Heart left ventricle (tissue), 16 donors: ENCODE measurements at places on chromosomes 11 and 22.

DNA sequence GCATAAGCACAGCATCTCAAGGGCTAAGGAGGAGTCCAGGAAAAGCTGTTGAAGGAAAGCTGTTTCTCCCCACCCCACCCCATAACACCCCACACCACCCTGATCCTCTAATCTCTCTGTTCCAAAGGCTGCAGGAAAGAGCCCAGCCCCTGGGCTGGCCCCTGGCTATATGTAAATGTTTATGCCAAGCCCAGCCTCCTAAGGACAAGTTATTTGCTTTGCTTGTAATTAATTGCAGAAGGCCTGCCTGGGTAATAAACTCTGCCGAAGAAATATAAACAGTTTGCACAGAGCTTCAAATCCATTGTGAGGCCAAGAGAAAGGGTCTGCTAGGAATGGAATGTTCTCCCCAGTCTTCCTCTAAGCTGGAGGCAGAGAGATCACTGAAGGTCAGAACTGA is 21.2 kb downstream of the ARRB1 start:
- DNase-seq, result no peak

DNA sequence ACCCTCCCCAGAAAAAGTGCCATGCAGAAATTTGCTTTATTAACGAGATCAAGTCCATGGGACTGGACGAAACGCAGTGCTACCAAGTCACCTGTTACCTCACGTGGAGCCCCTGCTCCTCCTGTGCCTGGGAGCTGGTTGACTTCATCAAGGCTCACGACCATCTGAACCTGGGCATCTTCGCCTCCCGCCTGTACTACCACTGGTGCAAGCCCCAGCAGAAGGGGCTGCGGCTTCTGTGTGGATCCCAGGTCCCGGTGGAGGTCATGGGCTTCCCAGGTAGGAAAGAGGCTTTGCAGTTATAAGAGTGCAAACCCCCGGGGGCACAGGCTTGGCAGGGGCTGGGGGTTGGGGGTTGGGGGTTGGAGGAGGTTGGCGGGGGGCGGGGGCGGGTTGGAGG is 4.2 kb downstream of the APOBEC3H start:
- DNase-seq, result no peak

GRCh38 chr11:70183032-70183431 is 20.1 kb upstream of the FADD start:
- DNase-seq, result no peak

DNA sequence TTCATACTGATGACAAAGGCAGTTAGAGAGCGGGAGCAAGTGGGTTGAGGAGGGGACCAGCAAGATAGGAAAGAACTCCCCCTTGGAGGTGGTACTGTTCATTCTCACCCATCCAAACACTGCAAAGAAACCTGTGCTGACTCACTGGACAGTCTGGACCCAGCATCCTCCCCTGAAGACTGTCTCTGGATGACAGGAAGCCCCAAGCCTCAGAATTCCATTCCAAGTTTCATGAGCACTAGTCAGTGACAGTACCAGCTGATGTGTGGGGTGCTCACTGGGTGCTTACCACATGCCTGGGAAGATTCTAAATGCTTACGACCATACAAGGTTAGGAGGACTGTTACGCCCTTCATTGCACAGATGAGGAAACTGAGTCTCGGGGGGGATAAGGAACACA is 160.9 kb downstream of the IGLL1 start:
- DNase-seq, result no peak

GRCh38 chr11:118547132-118547531 is 16.1 kb downstream of the TMEM25 start:
- no peak for DNase-seq

- DNase-seq, result no peak
These were observed 1.8 kb upstream of the CYP2D6 start for GRCh38 chr22:42132457-42132856.

GRCh38 chr11:126140926-126141280 is 70.5 kb downstream of the RPUSD4 start:
- DNase-seq, result peak; percentile 73

- DNase-seq, result no peak
These were observed 99.2 kb downstream of the PTPRJ start for GRCh38 chr11:48079596-48079995.

DNA sequence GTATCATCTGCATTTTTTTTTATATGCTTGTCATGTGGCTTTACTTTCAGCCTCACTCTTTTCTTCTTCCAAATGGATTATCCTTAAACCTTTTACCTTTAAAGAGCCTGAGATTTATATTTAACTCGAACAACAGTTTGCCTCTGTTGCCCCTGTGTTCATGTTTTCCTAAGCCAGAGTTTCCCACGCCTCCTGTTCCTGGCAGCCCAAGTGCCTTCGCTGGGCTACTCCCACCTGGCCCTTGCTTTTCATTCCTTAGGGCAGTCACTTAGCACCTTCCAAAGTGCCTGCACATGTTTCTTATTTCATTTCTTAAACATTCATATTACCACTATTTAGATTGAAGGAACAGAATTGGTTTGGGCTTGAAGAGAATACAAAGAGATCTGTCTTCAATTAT is 13.3 kb downstream of the TBRG1 start:
- no peak for DNase-seq

- peak; percentile 34 for DNase-seq
These were observed 29.6 kb downstream of the DHCR7 start for GRCh38 chr11:71418643-71419042.

GRCh38 chr11:78384231-78384630 is 33.4 kb downstream of the GAB2 start:
- no peak for DNase-seq

GRCh38 chr22:50293441-50294318 is 13.8 kb downstream of the PLXNB2 start:
- peak; percentile 89 for DNase-seq

DNA sequence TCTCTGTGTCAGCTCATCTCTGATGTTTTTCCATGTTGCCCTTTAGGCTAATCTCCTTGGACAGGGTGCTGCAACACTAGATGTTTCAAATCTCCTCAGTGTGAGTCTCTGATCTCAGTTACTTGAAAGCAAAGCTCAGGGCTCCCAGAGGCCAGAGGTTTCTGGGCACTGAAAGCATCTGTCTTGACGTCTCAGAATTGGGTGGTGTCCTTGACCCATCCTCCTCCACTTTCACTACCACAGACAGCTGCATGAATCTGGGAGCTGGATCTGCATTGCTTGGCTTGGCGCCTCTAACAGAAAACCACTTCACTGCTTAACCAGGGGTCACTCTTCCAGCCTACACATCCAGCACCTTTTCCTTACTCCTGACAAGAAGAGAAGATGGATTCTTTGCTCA is 399.4 kb downstream of the NXPE2 start:
- DNase-seq, result no peak

DNA sequence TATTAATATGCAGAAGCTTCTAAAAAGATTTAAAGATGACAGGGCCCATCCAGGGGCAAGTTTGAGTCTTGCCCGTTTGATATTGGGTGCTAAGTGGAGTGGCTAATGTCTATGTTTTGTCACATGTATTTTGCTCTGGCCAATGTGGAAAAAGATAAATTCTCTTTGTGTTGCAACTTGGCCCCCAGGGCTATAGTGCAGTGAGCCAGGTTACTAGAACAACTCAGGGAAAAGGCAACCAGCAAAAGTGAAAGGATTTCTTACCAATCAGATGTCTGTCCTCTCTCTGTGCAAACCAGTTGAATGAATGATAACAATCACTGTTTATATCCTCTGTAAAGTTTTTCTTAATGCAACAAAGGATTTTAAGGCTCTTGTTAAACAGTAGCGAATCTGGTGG is 4.6 kb upstream of the CLNS1A start:
- DNase-seq, result no peak

DNA sequence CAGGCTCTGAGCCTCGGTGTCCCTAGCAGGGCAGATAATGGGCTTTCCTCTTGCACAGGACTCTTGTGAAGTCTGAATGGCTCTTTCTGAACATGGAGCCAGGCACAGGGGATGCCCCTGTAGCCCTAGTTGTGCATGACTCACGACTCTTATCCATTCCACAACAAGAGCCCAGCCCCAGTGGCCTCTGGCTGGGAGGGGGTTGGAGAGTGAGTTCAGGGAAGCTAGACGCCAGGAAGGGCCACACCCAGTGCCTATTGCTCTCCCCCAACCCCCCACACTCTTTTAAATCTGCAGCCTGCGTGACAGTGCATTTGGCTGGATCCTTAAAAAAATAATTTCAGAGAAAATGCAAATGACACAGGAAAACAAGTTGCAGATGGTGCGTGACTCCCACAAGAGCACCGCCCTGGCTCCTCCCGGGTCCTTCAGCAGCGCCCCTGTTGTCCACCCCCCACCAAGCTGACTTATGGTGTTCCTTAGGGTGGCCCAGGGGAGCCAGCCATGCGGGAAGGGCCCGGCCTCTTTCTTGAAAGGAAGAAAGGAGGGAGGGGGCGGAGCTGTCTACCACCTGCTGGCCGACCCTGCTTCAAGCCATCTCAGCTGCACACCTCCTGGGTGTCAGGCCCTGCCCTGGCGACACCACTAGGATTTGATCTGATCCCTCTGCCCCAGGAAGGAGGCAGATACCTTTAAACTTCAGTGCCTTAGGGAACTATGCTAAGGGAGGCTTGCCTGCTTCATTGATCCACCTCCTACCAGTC is 74.7 kb downstream of the MN1 start:
- peak; percentile 83 for DNase-seq

- DNase-seq, result no peak
These were observed 51.9 kb upstream of the WT1 start for GRCh38 chr11:32487270-32487669.

DNA sequence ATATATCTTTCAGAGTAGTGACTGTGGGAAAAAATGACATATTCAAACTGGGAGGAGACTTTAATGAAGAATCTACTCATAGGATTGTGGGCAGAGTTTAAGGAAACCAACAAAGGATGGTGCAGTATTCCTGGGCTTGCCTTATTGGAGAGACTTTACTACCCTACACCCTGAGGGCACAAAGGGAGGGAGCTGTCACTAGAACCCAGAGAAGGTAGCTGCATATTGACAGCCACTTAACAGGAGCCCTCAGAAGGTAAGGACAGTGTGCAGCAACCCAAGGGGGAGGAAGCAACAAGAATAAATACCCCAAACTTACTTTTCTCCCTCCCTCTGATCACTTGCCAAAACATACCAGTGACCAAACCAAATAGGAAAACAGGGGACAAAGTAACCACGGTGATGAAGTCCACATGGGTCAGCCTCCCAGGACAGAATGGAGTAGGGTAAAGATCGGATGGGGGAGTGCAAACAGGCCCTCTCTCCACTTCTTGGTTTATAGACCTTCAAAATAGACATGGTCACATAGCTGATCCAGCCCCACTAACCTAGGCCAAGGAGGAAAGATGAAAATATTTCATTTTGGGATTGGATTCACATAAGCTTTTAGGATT is 121.8 kb upstream of the SESN3 start:
- no peak for DNase-seq

DNA sequence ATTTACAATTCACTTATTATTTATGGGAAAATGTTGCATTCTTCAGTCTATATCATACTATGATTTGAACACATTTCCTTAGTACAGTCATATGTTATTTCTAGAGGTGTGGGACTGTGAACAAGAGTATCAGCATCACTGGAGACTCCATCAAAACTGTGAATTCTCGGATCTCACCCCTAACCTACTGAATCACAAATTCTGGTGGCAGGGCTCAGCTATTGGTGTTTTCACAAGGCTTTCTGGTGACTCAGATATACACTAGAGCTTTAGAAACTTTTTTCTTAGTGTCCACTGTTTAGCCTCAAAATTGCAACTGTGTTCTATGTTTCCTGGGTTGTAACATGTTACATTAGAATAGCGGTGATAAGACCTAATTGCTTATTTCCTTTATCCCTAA is 352.9 kb upstream of the DDI1 start:
- DNase-seq, result no peak

DNA sequence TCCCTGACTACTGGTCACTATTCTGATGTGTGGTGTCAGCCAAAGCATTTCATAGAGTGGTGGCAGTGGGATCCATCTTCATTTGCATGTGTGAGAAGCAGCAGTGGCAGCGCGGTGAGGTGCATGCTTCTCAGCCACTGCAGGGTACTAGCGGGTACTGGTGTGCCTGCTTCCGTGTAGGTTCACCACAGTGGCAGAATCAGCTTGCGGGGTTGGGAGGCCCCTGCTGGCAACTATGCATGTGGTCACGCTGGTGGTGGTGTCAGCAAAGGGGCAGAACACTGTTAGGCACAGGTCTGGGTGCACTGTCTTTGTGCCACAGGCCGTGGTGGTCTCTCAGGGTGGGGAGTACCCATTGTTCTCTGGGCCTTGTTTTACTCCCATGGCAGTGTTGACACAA is 286.4 kb upstream of the TENM4 start:
- no peak for DNase-seq

DNA sequence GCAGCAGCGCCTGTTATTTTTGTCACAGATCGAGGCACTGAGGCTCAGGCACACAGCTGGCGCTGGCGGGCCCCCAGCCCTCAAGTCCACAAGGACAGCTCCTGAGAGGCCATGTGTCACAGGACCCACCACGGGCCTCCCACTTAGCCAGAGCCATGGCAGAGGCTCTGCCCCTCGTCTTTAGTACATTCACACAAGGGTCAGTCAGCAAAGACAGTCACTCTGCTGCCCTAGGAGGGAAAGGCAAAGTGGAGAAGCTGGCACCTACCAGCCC is 29.1 kb downstream of the GNAZ start:
- no peak for DNase-seq

GRCh38 chr11:15638386-15638787 is 523.7 kb downstream of the INSC start:
- DNase-seq, result no peak

DNA sequence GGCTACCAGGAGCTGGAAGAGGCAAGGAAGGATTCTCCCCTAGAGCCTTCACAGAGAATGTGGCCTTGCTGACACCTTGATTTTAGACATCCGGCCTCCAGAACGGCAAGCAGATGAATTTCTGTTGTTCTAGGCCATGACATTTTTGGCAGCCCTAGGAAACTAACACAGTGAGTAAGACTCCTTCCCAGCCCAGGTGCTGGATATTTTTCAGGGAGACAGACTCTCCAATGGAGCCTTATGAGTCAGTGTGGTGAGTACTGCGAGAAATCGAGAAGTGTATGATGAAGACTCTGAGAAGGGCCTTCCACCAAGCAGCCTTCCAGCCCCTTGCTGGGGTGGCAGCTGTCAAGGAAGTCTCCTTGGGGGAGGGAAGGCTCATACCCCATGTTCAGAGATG is 114.4 kb downstream of the OSBP2 start:
- no peak for DNase-seq

- no peak for DNase-seq
These were observed 14.6 kb downstream of the CAPN5 start for GRCh38 chr11:77081381-77081851.
